ENCODE measurements at places on chromosomes 4 and X.

DNA sequence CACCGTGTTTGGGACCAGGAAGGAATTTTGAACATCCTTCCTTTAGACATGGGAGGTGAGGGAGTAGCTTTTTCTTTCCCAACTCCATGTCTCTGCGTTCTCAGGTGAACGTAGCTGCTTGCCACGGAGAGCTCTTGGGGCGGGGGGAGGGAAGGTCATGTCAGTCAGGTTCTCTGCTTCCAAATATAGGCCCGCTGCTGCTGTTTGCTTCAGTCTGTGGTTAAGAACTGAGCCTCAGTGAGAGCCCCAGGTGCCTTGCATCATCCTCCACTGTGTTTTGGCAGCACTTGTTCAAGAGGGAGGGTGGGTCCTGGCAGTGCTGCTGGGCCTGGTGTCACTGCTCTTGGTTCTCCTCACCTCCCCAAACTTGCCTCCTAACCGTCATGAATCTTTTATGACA, 46.5 kb downstream of the HADH start:
- no peak for DNase-seq

DNA sequence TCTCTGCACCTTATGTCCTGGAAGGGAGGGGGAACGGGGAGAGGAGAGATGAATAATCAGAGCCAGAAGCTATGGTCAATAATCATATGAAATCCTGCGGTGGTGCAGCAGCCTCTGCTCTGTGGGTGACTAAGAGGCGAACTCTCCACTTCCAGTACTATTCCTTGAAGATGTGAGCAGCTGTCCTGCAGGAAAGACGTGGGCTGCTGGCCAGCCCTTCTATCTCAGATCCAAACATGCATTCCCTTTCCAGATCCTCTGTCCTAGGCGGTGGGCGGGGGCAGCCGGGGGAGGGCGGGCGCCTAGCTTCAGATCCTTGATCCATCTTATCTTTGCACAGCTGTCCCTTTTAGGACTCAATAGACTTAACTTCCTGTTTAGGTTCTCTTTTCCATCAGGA, 34.5 kb downstream of the SPINK2 start:
- DNase-seq: no peak

- DNase-seq: no peak
Measured at GRCh38 chr4:1492651-1493539, 86.7 kb upstream of the NKX1-1 start.

DNA sequence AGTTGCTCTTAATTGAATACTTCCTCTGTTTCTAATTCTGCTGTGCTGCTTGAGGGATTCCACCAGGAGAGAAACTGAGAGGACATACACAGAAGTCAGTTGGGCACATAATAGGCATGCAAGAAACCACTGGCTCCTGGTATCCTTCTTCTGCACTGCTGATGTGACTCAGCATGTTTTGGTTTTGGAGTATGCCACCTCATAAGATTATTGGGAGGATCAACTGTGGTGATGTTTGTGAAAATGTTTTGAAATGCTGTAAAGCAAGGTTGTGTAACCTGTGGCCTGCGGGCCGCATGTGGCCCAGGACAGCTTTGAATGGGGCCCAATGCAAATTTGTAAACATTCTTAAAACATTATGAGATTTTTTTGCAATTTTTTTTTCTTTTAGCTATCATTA, 119.6 kb downstream of the GATB start:
- DNase-seq: no peak

DNA sequence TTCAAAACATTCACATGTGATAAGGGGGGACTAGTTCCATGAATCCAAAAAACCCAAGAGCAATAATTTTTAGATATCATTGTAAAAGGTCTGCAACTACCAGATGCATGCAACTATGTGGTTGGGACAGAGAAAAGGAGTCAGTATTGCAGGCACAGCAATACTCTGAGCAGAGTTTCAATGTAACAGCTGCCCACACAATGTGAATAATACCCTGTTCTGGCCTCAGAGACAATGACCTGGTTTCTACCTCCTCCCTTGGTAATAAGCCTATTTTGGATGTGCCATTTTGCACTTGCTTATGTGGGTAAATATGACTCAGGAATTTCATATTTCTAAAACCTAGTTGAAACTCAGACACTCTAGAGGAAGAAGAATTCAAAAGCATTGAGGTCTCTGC, 194.8 kb upstream of the RASGEF1B start:
- DNase-seq: peak; percentile 37

DNA sequence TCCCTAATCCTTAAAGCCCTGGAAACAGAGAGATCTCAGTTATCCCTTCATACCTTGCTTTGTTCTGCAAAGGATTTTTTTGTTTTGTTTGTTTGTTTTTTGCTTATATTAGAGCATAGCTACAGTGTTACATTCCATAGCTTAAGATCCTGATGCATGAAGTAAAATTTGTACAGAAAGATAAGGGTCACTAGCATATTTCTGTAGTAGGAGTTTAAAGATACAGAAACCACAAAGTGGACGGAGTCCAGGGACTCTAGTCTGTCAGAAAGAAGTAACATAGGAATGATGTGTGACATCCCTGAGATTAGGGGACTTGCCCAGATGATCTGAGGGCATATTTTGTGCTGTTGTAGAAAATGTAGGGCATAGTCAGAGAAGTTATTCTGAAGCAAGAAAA, 151.9 kb upstream of the PLAC1 start:
- no peak for DNase-seq

- DNase-seq: no peak
Measured at GRCh38 chr4:91089178-91089577, 962.0 kb downstream of the CCSER1 start.

- DNase-seq: no peak
Measured at GRCh38 chrX:105894721-105895120, 72.4 kb downstream of the NRK start.

Data from cerebellar cortex (tissue), 1 donor.